ENCODE measurements at places on chromosomes 4 and X.

- DNase-seq = peak; percentile 18
Observed at GRCh38 chrX:153414856-153415510, 3.7 kb downstream of the ZFP92 start.

DNA sequence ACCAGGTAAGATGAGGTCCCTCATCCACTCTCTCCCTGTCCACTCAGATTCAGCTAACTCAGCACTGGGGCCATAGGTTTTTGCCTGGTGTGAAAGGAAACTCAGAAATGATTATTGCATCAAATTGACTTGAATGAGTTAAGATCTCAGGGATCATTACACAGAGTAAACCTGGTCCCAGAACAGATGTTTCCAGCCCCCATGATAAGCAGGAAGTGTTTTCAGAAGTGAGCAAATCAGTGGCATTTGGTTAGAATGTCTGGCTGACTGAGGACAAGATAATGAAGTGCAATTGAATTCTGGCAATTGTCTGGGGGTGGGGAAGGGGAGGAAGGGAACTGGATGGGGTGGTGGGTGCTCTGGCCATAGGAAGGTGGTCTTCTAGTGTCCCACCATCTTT is 108.0 kb downstream of the CHIC2 start:
- DNase-seq = no peak

GRCh38 chr4:77615153-77615552 is 9.5 kb downstream of the CXCL13 start:
- DNase-seq = no peak

DNA sequence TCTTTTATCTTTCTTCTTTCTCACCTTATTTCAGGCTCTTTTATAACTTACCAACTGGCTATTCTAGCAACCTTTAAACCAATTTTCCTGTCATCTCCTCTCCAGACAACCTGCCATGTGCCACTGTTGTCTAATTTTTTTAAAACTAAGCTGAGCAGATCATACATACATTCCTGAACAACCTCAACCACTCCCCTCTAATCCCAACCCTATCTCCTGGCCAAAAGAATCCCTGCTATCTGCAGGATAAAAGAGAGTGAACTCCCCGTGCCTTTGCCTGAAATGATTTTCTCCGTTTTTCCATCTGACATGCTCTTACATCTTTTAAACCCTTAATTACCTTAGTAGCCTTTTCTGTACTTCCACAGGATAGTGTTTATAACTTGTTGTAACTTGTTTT is 35.5 kb downstream of the DCUN1D4 start:
- DNase-seq = no peak

DNA sequence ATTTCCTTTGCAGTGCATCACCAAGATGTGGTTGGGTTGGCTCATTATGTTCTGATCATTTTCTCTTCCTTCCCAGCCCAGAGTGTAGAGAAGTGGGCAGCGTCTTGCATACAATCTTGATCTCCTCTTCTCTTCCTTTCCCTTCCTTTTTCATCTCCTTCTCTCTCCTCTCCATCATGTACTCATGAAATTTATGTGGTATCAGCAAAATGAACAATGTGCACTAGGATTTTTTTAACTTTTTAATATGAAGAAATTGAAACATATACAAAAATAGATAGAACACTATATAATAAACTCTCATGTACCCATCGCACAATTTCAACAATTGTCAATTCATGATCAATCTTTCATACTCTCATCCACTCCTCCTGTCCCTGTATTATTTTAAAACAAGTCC is 593.5 kb downstream of the BCOR start:
- no peak for DNase-seq

- DNase-seq = no peak
Observed at GRCh38 chr4:151857368-151857767, 96.6 kb upstream of the GATB start.

GRCh38 chr4:54365691-54366090 is 136.6 kb downstream of the PDGFRA start:
- no peak for DNase-seq

Data from fibroblast of pulmonary artery (primary cell).